ENCODE measurements at places on chromosomes 13 and 19.
A peak's percentile ranks its signal among the peaks of the same experiment; 100 is the strongest.

DNA sequence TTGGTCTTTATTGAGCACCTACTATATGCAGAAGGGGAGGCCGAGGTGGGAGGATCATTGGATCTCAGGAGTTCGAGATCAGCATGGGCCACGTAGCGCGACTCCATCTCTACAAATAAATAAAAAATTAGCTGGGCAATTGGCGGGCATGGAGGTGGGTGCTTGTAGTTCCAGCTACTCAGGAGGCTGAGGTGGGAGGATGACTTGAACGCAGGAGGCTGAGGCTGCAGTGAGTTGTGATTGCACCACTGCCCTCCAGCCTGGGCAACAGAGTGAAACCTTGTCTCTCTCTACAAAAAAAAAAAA lies 3.8 kb downstream of the CFD start:
- H3K27ac ChIP-seq = no peak overlapping the region
- peaks cover 25% of the 10 kb centered on the region for H3K27me3 ChIP-seq
- H3K4me3 ChIP-seq = no peak overlapping the region

DNA sequence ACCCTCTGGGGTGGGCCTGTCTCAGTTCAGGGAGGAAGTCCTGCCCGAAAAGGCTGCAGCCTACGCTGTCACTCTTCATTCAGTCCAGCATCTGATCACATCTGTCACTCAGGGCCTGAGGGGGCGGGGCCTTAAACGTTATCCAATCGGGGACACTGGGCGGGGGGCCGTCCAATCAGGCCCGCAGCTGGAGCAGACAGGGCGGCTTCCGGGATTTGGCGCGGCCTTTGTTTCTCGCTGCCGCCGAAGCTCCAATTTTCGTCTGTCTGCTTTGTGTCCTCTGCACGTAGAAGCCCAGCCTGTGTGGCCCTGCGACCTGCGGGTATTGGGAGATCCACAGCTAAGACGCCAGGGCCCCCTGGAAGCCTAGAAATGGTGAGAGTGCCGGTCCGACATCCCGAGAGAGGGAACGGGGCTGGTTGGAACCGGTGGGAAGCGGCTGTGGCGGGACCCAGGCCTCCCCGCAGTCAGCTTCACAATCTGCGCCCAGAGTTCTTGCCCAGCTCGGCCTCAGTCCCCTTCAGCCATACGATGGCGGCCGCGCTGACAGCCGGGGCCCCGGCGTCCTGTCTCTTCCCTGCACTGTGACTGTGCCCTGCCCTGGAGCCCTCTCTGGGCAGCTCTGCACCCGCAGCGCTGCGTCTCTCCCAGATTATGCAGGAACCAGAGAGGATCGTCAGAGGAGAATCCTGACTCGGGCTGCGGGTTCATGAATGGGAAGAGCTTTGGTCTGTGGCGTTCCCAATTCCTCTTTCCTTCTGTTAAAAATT lies at the start of gene ZNF730:
Gene ZNF730 (plus strand): TSS at position 224 of the 770 bp plus-strand sequence. CDS start 149 bp downstream, at position 373.
- no peaks in the 10 kb centered on the region for H3K36me3 ChIP-seq
- no peaks in the 10 kb centered on the region for H3K27me3 ChIP-seq
- H3K4me3 ChIP-seq = peak within 1 kb of the TSS; percentile 49

DNA sequence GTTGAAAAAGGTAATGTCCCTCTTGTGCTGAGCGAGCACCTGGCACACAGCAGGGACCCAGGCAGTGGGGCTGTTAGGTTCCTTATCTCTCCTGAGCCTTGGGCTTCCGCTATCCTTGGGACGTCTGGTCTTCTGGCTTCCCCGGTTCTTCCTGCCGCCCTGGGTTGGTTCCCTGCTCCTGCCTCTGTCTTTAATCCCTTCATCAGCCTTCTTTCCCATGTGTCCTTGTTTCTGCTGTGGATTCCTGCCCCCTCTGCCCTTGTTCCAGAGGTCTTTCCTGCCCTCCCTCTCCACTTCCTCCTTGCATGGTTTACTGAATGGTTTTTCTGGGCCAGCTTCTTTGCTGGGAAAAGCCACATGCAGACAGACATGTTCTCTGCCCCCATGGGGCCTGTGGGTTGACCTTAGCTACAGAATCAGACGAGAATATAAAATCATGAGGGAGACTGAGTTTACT lies 2.6 kb downstream of the EPN1 start:
- peak; percentile 38 for DNase-seq
- no peaks in the 10 kb centered on the region for H3K27me3 ChIP-seq
- peak overlapping the region; percentile 88 for H3K4me3 ChIP-seq
- H3K4me1 ChIP-seq = peaks cover 22% of the 10 kb centered on the region
- peaks cover 58% of the 10 kb centered on the region for H3K36me3 ChIP-seq

- no peak overlapping the region for H3K27ac ChIP-seq
- H3K4me3 ChIP-seq = no peak overlapping the region
- H3K27me3 ChIP-seq = no peaks in the 10 kb centered on the region
These were observed 6.2 kb upstream of the PTBP1 start for GRCh38 chr19:791007-791566.

DNA sequence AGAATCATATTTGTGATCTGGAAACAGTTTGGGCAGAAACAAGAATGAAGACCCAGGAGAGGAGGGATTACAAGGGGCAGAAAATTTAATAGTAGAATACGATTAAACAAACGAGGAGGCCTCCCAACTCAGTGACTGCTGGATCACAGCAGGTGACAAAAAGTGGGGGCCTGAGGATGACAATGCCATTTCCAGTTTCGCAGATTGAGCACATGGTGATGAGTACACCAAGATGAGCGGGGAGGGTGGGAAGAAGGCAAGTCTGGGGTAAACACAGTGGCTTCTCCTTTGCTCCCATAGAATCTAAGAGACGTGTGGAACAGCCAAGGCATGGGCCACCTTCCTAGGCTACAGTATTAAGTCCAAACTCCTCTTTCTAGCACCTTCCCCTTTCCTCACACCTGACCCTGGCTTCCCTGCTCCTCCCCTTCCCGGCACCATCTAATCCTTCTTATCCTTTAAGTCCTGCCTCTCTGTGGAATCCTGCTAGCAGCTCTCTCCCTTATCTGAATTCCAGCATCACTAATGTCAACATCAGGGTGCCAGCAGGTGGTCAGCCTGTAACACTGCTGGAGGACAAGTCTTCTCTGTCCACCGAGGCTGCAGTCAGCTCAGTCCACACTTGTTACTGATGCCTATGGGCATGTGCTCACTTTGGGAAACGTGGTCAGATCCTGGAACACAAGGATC lies 13.5 kb downstream of the ATP7B start:
- H3K27me3 ChIP-seq = no peaks in the 10 kb centered on the region
- peak; percentile 67 for DNase-seq
- peaks cover 46% of the 10 kb centered on the region for H3K4me1 ChIP-seq
- H3K36me3 ChIP-seq = no peaks in the 10 kb centered on the region
- H3K4me3 ChIP-seq = no peak overlapping the region

GRCh38 chr19:55377356-55378131 lies 918 bp downstream of the TMEM190 start:
- H3K4me1 ChIP-seq = peaks cover 9% of the 10 kb centered on the region
- no peak overlapping the region for H3K4me3 ChIP-seq
- H3K27ac ChIP-seq = no peak overlapping the region
- DNase-seq = no peak

DNA sequence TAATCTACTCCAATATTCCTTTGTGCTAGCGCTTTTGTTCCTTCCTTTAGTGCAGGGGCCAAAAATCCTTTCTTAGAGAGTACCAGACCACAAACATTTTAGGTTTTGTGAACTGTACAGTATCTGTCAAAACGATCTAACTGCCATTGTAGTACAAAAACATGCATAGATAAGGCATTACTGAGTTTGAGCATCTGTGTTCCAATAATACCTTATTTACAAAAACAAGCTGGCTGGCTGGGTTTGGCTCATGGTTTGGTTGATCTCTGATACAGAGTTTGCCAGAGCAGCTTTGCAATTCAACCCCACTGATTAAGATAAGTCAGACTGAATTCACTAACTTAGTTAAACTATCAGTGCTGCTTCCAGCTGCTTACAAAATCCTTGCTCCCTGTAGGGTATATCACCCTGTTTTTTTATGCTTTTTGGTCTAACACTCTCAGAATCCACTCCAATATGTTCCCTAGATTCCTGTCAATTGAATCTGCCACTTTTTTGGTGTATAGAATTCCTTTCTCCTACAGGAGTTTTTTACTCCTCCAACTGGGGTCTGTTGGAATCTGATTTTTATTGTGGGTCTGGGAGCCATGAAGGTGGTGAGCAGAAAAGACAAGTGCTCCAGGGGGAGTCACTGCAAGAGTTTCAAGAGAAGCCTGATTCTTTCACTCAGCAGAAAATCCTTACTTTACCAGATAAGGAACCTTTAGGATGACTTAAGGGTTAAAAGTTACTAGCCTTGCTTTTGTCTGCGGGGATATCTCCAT lies 1399.4 kb downstream of the EFNB2 start:
- no peaks in the 10 kb centered on the region for H3K36me3 ChIP-seq
- H3K4me3 ChIP-seq = no peak overlapping the region
- H3K27ac ChIP-seq = no peak overlapping the region
- no peak for DNase-seq
- H3K4me1 ChIP-seq = no peaks in the 10 kb centered on the region

- H3K27me3 ChIP-seq = no peaks in the 10 kb centered on the region
- H3K4me3 ChIP-seq = no peak overlapping the region
These were observed 499.5 kb upstream of the SPRY2 start for GRCh38 chr13:80840316-80840976.

DNA sequence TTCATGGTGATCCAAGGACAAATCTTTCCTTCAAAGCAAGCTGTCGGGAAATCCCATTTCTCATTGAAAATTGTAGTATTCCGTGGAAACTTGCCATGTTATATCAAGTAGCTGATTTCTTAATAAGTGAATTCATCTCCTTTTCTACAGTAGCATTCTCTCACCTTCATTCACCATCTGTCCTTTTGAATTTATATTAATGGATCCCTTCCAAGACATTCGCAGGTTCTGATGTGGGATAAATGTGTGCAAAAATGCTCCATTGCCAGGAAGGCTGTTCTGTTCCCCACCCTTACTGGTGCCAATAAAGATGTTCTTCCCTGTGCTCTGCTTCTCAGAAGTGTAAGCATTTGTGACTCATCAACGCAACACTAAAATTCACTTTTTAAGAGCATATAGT lies 36.2 kb downstream of the AMER2 start:
- H3K4me1 ChIP-seq = no peaks in the 10 kb centered on the region
- no peak overlapping the region for H3K27ac ChIP-seq
- H3K27me3 ChIP-seq = peaks cover 17% of the 10 kb centered on the region

DNA sequence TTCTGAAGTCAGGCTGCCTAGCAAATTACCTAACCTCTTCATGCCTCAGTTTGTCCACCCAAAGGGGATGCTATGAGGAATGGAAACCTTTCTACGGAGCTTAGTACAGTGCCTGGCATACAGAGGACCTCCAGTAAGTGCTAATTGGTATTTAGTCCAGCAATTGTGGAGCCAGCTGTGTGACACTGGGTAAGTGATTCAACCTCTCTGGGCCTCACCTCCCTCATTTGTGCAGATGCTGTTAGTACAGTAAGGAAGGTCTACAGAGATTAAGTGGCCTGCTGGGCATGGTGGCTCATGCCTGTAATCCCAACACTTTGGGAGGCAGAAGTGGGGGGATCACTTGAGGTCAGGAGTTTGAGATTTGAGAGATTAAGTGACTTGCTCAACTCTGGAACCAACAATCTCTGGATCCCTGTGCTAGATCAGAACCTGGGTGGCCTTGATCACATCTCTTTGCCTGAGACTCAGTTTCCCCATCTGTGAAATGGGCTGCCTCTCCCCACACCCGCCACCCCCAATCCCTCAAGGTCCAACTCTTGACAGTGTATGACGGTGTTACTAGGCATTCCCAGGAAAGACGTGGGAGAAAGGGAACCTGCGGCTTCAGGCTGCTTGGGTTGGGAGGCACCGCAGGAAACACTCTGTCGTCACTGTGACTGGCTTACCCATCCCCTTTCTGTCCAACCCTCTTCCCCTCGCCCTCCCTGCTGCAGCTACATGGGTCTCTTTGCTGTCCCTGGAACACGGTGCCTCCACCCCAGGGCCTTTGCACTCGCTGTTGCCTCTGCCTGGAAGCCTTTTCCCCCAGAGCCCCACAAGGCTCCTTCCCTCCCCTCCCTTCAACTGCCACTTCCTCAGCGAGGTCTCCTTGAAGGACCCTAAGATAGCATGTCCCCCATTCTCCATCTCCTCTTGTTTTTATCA lies 18.3 kb downstream of the PRKD2 start:
- no peaks in the 10 kb centered on the region for H3K27me3 ChIP-seq
- DNase-seq = no peak
- peaks cover 79% of the 10 kb centered on the region for H3K36me3 ChIP-seq
- no peak overlapping the region for H3K4me3 ChIP-seq
- peaks cover 4% of the 10 kb centered on the region for H3K4me1 ChIP-seq
- H3K27ac ChIP-seq = no peak overlapping the region

- DNase-seq = no peak
- H3K4me1 ChIP-seq = no peaks in the 10 kb centered on the region
- no peak overlapping the region for H3K4me3 ChIP-seq
- no peaks in the 10 kb centered on the region for H3K36me3 ChIP-seq
- H3K27me3 ChIP-seq = no peaks in the 10 kb centered on the region
These were observed 531.7 kb upstream of the ARGLU1 start for GRCh38 chr13:107099661-107100060.

DNA sequence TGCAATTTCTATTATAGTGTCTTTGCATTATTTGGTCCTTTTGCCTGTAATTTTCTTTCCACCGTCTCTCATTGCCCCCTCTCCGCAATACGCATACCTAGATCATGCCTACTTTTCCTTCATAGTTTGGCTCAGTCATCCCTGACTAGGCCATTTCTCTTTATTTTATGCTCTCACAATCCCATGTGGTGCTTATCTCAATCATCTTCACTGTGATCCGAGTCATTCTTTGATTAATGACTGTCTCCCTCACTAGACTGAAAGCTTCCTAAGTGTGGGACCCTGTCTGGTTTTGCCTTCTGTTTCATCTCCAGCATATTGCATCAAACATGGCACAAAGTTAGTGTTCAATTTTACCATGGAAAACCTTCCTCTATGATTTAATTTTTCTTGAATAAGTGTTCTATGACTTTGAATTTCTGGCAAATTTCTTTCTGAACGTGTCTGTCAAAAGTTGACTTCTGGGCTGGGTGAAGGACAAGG lies 43.7 kb upstream of the OLFM4 start:
- no peaks in the 10 kb centered on the region for H3K27me3 ChIP-seq
- DNase-seq = no peak
- no peak overlapping the region for H3K4me3 ChIP-seq

- H3K27me3 ChIP-seq = no peaks in the 10 kb centered on the region
- H3K27ac ChIP-seq = no peak overlapping the region
- H3K4me3 ChIP-seq = no peak overlapping the region
- H3K4me1 ChIP-seq = no peaks in the 10 kb centered on the region
- no peaks in the 10 kb centered on the region for H3K36me3 ChIP-seq
These were observed 1697.7 kb downstream of the EFNB2 start for GRCh38 chr13:104837756-104838155.

GRCh38 chr13:79772811-79773210 lies 291.9 kb downstream of the NDFIP2 start:
- H3K36me3 ChIP-seq = no peaks in the 10 kb centered on the region
- H3K27me3 ChIP-seq = no peaks in the 10 kb centered on the region
- H3K27ac ChIP-seq = no peak overlapping the region
- H3K4me3 ChIP-seq = no peak overlapping the region
- H3K4me1 ChIP-seq = peaks cover 20% of the 10 kb centered on the region
- DNase-seq = no peak

- H3K27ac ChIP-seq = no peak overlapping the region
- no peak for DNase-seq
- H3K27me3 ChIP-seq = no peaks in the 10 kb centered on the region
- no peaks in the 10 kb centered on the region for H3K4me1 ChIP-seq
- H3K36me3 ChIP-seq = no peaks in the 10 kb centered on the region
- H3K4me3 ChIP-seq = no peak overlapping the region
These were observed 27.9 kb upstream of the ZNF492 start for GRCh38 chr19:22606212-22606553.

GRCh38 chr19:33247441-33247819 lies 21.8 kb upstream of the SLC7A10 start:
- H3K4me3 ChIP-seq = no peak overlapping the region
- no peaks in the 10 kb centered on the region for H3K36me3 ChIP-seq
- DNase-seq = no peak

GRCh38 chr19:45184115-45184514 lies 5.5 kb downstream of the BLOC1S3 start:
- H3K4me1 ChIP-seq = peaks cover 8% of the 10 kb centered on the region
- H3K27me3 ChIP-seq = no peaks in the 10 kb centered on the region
- H3K4me3 ChIP-seq = no peak overlapping the region
- H3K27ac ChIP-seq = no peak overlapping the region
- H3K36me3 ChIP-seq = peaks cover 6% of the 10 kb centered on the region
